ENCODE measurements at places on chromosomes 3 and 15.

DNA sequence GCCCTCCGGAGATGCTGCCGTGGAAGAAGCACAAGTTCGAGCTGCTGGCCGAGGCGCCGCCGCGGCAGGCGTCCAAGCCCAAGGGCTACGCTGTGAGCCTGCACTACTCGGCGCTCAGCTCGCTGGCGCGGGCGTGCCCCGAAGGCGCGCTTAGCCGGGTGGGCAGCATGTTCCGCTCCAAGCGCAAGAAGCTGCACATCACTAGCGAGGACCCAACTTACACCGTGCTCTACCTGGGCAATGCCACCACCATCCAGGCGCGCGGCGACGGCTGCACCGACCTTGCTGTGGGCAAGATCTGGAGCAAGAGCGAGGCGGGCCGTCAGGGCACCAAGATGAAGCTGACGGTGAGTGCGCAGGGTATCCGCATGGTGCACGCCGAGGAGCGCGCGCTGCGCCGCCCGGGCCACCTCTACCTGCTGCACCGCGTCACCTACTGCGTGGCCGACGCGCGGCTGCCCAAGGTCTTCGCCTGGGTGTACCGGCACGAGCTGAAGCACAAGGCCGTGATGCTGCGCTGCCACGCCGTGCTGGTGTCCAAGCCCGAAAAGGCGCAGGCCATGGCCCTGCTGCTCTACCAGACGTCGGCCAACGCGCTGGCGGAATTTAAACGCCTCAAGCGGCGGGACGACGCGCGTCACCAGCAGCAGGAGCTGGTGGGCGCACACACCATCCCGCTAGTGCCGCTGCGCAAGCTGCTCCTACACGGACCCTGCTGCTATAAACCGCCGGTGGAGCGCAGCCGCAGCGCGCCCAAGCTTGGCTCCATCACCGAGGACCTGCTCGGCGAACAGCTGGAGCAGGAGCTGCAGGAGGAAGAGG lies 1.3 kb downstream of the FAM43A start:
- DNase-seq = no peak

DNA sequence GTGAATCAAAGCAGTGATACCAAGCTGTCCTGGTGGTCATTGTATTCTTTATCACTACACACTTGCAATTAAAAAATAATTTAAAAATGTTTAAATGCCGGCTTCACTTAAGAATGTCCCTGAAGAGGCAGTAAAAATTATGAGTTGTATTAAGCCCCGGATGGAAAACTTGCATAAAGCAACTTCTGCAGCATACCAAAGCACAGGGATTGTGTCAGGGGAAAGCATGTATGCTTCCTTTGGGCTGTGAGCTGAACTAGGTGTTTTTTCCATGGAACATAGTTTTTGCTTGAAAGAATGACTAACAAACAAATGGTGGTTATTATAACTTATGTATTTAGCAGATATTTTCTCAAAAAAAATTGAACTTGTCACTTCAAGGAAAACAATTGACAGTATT lies 143.1 kb downstream of the ARNT2 start:
- no peak for DNase-seq

- no peak for DNase-seq
Observed at GRCh38 chr3:82493858-82494257, 732.4 kb upstream of the GBE1 start.

DNA sequence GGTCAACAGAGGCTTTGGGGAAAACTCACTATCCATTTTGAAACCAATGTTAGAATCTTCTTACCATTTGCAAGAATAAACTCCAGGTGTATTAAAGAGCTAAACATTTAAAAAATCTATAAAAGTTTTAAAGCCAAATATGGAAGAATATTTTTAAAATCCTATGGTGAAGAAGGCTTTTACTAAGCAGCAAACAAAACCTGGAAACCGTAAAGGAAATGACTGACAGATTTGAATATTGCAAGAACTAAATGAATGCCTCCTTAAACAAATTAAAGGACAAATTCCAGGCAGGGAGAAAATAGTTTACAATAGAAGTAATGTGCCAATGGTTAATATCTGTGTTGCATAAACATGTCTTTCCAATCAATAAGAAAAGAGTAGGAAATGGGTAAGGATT lies 68.1 kb downstream of the KLF15 start:
- no peak for DNase-seq

DNA sequence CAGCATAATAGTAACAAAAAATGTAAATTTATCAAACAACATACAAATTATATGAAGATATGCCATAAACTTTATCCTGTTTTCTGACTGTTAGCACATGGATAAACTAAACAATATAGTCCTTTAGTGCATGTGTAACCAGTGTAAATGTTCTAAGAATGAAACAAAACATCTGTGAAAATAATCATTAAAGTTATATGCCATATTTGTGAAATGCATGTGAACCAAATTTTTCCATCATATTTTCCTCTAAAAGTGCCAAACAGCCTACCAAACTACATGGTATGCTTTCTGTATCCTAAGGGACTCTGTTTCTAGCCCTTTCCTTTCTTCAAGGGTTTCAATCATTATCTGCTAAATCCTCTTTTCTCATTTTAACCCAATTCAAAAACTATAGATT lies 23.9 kb upstream of the RSL24D1 start:
- DNase-seq = no peak

DNA sequence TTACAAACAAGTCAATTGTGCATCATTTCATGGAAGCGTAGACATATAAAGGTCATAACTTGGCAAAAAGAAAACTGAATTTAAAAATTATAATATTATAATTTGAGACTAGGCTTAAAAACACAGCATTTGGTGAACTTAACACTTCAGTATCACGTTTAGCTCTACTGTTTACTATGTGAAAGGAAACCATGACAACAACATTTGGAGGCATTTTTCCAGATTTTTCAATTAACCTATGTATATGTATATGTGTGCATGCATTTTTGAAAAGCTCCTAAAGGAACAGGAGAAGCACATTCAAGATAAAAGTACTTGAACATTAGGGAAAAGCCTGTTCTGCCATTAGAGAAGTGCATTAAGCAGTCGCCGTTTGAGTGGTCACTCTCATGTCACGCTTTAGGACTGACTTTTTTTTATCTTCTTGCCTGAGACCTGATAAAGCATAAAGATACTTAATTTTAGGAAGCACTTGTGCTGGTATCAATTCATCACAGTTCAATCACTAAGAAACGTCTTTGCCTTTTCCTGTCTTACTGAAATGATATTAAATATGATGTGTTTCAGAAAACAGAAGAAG lies 156.0 kb downstream of the NAALADL2 start:
- no peak for DNase-seq

DNA sequence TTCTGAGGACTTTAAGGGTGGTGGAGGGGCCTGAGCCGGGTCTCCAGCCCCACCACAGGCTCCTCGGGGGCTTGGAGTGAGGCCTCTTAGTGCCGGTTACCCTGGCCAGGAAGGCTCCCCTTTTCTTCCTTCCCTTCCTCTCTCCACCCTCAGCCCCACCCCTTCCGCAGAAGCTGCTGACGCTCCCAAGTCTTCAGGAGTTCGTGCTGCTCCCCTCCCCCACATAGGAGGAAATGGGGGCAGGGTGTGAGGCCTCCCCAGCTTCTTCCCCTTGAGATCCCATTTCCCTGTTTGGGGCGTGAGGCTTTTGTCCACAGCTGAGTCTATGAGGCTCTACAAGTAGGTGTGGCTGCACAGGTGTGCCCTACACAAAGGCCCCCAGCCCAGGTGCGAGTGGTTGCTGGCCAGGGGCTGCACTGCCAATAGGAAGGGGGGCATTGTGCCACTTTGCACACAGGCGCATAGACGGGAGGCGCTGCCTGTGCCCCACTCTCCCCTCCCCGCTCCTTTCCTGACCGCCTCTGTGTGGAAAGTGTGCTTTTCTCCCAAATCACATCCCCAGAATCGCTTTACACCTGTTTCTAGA lies 915 bp upstream of the CALML4 start:
- DNase-seq = no peak

DNA sequence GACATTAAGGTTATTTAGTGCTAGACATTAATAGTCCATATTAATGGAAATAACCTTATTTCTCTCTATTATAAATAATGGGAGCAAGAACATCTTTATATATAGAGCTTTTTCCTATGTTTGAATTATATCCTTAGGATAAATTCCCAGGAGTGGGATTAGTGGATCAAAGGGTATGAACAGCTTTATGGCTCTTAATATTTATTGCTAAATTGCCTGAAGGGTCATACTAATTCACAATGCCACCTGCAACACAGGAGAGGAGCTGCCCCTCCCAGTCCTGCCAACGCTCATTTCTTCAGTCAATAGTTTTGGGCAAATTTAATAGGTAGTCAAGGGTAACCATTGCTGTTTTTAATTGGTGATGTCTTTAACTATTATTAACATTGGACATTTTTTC lies 48.9 kb upstream of the POLR2M start:
- DNase-seq = no peak

GRCh38 chr3:129315998-129316247 lies 37.3 kb downstream of the HMCES start:
- DNase-seq = no peak

GRCh38 chr3:110732420-110732819 lies 339.2 kb upstream of the NECTIN3 start:
- no peak for DNase-seq

GRCh38 chr3:130516645-130517512 lies at the start of gene COL6A6:
Gene COL6A6 (plus strand): TSS chr3:130517177. CDS start chr3:130560365, 43,188 bp downstream.
- DNase-seq = no peak

DNA sequence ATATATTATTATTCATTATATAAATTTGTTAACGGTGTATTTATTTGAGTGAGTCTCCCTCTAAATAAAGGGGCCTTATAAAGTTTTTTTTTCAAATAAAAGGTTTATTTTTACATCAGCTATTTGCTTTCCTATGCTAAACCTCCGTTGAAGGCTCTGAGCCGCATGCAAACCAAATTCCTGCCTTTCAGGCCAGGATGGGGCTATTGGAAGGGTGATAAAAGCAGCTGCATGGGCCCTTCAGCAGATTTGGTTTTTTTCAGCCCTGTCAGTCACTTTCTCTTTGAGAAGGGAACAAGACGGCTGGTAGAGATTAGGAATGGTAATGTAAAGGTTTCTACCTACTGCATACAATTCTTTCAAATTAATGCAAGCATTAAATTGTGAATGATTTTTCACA lies 244.2 kb downstream of the WNT5A start:
- DNase-seq = no peak

- no peak for DNase-seq
Observed at GRCh38 chr3:170359178-170359704, 1.7 kb downstream of the SKIL start.

GRCh38 chr3:191353022-191353777 lies 22.9 kb upstream of the UTS2B start:
- no peak for DNase-seq

GRCh38 chr15:58070801-58071418 lies 5.4 kb upstream of the ALDH1A2 start:
- DNase-seq = no peak

DNA sequence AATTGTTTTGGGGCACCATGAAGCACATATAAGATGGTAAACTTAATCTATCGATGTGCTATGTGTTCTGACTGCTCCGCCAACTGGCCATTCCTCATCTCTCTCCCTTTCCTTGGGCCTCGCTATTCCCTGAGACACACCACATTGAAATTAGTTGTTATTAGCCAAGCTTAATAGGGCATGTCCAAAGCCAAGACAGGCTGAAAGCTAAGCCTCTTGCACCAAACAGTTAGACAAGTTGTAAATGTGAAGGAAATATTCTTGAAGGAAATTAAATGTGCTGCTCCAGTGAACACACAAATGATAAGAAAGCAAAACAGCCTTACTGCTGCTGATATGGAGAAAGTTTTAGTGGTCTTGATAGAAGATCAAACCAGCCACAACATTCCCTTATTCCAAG lies 39.3 kb downstream of the C2CD4A start:
- no peak for DNase-seq

DNA sequence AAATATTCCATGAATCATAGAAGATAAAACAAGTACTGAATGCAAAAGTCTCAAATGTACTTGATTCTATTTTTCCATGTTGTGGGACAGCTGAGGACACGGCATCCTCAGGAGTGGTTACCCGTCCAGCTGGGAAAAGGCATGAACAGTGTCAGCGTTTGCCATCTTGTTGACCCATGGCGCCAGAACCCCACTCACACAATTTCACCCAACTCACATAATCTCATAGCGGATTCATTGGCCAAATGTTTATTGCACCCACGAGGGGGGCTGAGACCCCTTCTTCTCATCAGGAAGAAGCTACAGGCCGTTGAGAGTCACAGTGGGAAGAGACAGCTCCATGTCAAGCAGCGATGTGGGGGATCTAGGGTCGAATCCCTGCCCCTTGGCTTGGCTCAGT lies 72.9 kb downstream of the OCA2 start:
- no peak for DNase-seq

DNA sequence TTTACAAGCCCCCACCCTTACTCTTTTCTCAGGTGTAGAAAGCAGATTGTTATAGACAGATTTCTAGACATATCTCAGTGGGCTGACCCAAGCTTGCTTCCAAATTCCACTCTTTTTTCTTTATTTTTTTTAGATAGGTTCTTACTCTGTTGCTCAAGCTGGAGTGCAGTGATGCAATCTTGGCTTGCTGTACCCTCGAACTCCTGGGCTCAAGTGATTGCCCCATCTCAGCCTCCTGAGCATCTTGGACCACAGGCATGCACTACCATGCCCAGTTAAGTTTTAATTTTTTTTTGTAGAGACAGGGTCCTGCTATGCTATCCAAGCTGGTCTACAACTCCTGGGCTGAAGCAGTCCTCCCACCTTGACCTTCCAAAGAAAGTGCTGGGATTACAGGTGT lies 53.5 kb upstream of the ADAMTS9 start:
- no peak for DNase-seq

- DNase-seq = no peak
Observed at GRCh38 chr15:85704720-85705429, 89.8 kb downstream of the KLHL25 start.

DNA sequence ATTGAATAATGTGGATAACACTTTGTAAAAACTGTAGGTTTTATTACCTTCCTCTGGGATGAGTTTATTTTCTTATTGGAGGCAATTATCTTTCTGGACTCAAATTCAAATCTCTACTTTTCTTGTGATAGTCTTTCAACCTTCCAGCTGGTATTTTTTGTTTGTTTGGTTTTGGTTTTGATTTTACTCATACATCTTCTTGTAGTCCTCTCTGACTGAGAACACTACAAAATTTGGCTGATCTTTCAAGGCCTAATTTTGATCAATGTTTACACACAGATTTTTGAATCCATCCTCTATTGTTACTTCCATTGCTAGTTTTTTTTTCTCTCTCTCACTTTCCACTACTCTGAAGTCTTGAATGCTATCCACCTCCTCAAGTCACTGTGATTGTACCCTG lies 303.8 kb upstream of the NECTIN3 start:
- no peak for DNase-seq

DNA sequence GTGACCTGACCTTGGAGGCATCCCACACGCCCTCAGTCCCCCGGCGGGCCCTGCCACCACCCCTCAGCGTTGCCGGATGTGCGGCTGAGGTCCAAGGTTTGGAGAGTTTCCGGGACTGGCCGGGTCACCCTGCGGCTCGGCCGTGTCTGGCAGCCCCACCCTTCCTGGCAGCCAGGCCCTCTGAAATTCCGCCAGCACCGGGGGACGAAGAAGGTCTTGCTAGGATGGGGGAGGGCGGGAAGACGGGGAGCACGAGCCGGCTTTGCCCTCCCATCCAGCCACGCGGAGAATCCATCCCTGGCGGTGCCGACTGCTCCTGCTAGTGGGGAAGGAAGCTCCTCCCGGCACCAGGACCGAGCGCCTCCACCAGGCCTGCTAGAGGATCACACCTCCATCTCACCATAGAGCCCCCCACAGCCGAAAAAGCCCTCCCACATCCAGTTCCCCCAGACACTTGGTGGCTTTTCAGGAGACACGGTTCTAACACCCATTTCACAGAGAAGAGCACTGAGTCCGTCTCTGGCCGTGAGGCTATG lies 81.5 kb downstream of the CPN2 start:
- DNase-seq = no peak
